NCI-H748 treated with DMSO at 0.1 percent for 48 hours (cell line): ENCODE measurements at places on chromosomes 13 and 19.

DNA sequence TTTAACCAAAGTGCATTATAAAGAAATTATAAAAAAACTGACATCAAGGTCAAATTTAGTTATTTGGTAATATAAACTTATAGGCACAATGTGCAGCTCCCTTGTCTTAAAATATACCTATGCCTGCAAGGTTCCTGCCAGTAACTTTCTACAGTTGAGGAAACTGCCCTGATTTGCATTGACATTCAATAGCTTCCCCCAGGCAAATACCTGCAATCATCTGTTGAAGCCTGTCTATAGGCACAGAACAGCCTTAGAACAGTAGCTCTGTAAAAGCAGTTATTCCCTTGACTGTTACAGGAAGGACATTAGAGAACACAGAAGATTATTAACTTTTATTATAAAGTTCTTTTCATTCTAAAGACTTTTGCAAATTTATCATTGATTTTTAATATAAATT is 1239.5 kb downstream of the PCDH9 start:
- no peak for DNase-seq

- DNase-seq, result no peak
Observed at GRCh38 chr19:8209462-8210378, 550 bp downstream of the CERS4 start.

GRCh38 chr13:86476656-86477055 is 677.4 kb upstream of the SLITRK6 start:
- no peak for DNase-seq

DNA sequence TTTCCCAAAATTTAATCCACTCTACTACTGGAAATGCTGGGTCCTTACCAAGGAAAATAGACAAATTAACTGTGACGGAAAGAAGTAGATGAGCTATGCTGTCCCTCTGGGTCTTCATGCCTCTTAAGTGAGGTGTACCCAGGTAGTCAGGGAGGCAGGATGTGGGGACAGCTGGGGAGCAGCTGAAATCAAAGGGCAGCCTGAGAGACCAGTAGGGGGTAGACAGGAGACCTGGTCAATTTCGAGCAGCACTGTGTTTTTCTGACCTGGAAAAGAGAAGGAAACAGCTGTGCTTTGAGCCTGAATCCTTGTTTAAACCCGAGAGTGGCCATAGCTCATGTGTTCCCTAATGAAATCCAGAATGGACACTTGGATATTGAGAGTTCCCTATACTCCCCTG is 587.3 kb downstream of the EFNB2 start:
- no peak for DNase-seq

DNA sequence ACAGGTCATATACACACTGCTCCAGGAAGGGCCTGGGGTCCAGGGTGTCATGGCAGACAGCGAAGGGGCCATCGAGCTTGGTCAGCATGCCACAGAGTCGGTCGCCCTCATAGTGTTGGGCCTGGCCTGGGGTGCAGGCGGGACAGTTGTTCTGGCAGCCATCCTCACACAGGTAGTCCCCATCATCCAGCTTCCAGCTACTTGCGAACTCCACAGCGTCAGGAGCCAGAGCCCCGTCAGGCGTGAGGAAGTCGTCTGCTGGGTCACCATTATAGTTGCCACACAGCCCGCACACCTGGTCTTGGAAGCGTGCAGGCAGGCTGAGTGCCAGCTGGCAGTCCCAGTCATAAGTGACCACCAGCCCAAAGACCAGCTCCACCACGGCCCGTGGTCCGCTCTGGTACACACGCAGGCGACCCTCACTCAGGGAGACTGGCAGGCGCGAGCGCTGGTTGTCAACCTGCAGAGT is 16.2 kb downstream of the FCGBP start:
- DNase-seq, result no peak

DNA sequence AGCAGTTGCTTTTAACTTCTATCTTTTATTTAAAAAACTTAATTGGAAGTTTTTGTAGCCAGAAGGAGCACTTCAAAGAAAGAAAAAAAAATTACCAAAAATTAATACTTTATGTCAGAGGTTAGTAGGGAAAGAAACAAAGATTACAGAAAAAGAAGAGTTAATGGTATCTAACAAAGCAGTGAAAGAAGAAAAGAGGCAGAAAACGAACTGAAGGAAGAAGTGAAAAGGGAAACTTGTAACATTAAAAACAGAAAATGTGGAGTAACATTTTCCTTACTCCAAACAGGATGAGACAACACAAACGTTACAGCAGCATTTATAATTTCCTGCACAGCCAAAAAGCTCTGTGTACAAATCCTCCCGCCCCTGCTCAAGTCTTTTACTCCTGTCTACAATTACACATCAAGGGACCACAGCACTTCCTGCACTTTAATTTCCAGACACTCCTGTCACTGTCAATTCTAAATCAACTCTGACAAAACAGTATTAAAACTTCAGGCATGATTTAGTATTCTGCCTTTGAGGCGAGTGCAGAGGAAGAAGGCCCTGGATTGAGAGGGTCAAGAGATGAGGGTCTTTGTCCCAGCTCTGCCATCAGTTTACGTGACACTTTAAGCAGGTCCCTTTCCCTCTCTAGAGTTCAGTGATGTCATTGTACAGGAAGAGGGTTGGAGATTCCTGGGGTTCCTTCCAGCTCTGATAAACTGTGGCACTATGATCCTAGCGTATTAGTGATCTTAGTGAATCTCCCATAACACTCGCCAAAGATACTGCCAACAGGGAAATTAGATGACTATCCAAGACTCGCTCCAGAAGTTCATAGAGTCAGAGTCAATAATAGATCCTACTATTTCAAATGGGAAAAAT is 53.2 kb upstream of the LSM14A start:
- DNase-seq, result no peak

GRCh38 chr19:34276614-34277013 is 22.3 kb downstream of the GARRE1 start:
- no peak for DNase-seq

DNA sequence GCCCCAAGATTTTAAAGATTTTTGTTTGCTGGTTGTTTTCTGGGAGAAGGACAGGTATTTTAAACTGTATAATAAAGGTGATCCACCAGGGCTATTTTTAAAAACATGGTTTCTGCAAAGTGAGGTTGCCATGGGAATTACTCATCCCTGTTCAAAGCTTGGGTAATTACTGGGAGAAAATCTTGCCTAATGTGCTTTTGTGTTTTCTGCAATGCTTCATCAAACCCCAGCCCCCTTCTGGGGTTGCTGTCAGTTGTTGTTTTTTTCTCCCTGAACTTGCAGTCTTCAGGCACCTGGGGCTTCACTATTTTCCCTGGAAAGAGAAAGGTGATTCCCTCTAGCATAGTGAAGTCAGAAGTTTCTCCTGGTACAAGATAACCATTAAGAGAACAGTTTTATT is 277.2 kb downstream of the NALCN start:
- DNase-seq, result no peak

GRCh38 chr19:44806291-44806690 is 2.6 kb upstream of the BCAM start:
- no peak for DNase-seq

GRCh38 chr19:28541029-28541428 is 671.9 kb downstream of the UQCRFS1 start:
- DNase-seq, result no peak

DNA sequence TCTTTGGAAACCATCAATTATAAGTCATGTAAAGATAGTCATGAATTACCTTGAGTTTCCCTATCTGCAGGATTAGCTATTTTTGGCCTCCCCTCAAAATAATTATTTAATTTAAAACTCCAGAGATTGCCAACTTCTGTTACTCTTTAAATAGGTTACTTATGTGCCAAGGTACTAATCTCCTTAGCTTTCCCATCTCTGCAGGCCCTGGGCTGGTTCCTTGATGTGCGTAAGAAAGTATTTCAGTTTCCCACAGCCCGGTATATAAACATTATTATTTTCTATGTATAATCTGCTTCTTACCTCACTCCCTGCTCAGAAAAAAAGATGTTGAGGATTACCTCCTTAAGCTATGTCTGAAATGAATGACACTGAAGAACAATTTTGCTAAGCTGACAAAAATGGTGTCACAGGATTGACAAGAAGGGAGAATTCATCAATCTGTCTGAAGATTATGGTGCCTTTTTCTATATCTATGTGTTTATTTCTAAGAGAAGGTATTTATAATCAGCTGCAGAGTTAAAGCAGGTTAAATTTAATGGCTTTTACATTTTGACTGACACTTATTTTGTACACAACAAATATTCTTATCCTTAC is 1697.2 kb upstream of the PCDH20 start:
- no peak for DNase-seq

- DNase-seq, result no peak
Observed at GRCh38 chr19:6828698-6829633, 56.5 kb downstream of the VAV1 start.

DNA sequence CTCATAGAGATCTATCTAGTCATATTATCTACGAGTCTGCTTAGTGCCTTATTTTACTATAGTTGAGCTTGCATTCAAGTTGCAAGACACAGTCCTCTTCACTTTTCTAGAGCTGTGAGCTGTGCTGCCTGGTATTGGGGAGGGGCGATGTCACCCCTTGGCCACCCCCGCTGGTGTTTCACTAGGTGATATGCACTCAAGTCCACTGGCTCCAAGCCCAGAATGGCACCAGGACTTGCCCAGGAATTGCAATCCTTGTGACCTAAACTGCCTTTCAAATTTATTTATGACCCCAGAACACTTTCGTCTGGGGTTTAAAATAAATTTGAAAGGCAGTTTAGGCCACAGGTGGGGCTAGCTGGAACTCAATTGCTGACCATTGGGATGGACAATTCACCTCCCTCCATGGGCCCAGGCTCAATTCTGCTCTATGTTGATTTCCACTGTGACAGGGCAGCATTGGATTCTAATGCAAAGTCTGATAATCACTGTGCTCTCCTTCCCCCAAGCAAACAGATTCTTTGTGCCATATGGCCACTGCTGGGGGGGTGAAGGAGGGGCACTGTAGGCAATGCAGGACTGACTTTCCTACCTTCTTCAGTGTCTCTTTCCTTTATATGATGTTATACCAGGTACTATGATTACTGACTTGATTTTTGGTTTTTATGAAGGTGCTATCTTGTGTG is 1244.2 kb upstream of the MIR17HG start:
- DNase-seq, result no peak

- no peak for DNase-seq
Observed at GRCh38 chr19:4641132-4641531, 1.8 kb downstream of the TNFAIP8L1 start.

GRCh38 chr19:43660971-43661360 is 9.0 kb downstream of the PLAUR start:
- DNase-seq, result no peak

- DNase-seq, result no peak
Observed at GRCh38 chr13:56713656-56714055, 427.1 kb upstream of the PRR20A start.

- DNase-seq, result no peak
Observed at GRCh38 chr19:16125737-16126495, 14.2 kb downstream of the RAB8A start.

DNA sequence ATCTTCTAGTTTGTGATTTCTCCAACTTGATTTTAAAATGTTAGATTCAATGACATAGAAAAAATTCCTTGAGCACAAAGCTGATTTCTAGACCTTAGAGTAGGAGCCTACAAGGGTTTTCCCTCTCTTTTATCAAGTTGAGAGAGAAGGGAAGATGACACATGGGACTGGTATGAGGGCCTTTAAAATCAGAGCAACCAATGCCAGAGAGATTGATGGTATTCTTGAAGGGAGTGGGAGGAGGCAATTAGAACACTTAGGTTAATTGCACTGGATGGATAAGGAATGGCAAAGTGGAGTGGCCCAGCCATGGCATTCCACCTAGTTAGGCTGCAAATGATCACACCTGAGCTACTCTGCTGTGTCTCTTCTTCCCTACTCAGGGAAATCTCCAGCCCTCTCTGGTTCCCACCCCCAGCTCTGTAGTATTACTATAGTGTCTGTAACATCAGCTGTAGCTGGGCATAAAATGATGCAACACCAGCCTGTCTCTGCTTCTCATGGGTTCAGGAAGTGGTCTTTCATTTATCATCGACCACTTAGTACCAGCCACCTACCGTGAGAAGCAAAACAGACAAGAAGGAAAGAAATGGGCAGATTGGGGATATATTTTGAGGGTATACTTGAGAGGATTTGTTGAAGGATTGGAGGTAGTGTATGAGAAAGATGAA is 333.6 kb downstream of the DLEU7 start:
- DNase-seq, result no peak

GRCh38 chr19:55358493-55358892 is 4.0 kb upstream of the COX6B2 start:
- no peak for DNase-seq

- no peak for DNase-seq
Observed at GRCh38 chr13:19888799-19889198, 25.4 kb upstream of the ZMYM5 start.

- DNase-seq, result no peak
Observed at GRCh38 chr13:56378566-56378965, 762.2 kb upstream of the PRR20A start.

GRCh38 chr13:60282186-60282585 is 114.8 kb upstream of the TDRD3 start:
- peak; percentile 70 for DNase-seq

- DNase-seq, result no peak
Observed at GRCh38 chr13:31880851-31881494, 141.6 kb downstream of the RXFP2 start.

DNA sequence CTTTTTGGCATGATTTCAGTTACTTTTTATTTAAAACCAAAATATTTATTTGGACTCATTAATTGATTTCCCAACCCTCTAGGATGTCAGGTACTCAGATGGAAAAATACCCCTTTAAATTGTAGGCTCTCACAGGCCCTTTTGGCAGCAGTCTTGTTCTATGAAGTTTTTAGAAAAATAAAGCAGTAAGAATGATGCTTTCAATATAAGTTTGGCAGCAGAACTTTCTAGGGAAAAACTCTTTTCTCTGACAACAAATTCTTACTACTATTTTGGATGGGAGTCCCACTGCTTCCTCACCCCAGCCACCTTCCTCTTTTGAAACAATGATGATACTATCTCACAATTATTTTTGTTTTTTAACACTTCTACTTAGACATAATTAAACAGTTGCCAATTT is 581.6 kb upstream of the SGCG start:
- DNase-seq, result no peak

DNA sequence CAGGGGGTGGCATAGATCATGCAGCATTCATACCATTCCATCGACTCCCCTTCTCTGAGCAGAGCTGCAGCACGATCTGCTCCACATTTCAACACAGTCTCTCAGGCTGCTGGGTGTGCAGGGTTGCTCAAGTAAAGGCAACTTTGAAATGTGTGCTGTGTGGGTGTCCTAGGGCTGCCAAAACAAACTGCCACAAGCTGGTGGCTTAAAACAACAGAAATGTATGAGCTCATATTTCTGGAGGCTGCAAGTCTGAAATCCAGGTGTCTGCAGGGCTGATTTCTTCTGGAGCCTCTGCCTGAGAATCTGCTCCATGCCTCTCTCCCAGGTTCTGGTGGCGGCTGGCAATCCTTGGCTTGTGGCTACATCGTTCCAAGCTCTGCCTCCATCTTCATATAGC is 63.7 kb upstream of the WDFY2 start:
- no peak for DNase-seq

- DNase-seq, result no peak
Observed at GRCh38 chr19:46609511-46610412, 8.6 kb downstream of the CALM3 start.

GRCh38 chr13:110261166-110262081 is 45.5 kb downstream of the COL4A1 start:
- no peak for DNase-seq
